T1000 (cell line): ENCODE measurements at places on chromosomes 4 and X.

- no peak for DNase-seq
Observed at GRCh38 chrX:105552395-105552794, 269.9 kb upstream of the NRK start.

DNA sequence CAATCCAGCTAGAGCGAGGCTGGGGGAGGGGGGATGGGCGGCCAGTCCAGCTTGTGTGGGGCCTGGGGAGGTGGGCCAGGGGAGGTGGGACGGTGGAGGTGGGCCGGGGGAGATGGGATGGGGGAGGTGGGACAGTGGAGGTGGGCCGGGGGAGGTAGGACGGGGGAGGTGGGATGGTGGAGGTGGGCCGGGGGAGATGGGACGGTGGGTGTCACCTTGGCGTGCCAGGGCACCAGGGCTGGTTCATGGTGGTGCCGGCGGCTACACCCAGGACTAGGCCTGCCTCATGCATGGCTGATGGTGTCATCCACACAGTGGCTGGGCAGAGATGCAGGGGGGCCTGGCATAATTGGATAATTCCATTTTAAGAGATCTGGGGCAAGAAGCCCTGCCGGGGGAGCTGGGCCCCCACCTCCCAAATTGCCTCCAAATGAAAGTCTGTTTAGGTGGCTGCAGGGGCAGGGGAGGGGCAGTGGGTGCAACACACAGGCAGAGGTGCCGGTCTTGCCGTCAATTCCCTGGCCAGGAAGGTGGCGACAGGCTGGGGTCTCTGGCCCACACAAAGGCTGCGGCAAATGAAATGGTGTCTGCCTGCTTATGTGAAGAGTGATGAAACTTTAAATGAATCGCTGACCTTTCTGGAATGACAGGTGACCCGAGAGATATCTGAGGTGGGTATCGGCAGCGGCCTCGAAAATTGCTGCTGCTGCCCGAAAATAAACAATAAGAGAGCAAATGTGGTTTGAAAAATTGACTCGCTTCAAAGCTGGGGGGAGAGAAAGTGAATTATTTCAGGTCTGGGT lies 82.1 kb downstream of the FAM53A start:
- no peak for DNase-seq

DNA sequence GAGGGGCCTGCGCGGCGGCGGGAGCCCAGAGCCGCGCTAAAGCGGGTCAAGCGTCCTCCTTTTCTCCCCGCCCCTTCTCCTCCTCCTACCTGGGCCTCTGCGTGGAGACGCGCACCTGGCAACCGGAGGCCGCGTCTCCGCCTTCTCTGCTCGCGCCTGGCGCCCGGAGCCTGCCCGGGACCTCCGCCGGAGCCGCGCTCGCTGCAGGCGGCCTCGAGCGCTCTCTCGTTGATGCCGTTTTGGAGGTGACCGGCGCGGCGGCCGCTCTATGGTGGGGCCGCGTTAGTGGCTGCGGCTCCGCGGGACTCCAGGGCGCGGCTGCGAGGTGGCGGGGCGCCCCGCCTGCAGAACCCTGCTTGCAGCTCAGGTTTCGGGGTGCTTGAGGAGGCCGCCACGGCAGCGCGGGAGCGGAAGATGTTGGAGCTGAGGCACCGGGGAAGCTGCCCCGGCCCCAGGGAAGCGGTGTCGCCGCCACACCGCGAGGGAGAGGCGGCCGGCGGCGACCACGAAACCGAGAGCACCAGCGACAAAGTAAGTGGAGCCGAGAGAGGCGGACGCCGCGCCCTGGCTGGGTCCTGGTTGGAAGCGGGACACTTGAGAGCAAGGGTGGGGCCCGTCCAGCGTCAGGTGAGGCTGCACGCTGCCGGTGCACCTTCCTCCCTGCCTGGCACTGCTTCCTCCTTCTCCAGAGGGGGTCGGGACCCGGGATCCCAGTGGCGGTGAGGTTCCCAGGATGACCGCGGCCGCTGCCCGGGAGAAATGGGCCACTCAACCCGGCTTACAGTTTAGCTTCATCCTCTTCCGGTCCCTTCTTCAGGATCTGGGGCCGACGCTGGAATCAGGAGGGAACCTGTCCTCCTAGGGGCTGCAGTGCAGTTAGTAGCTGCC lies at the start of gene CDS1:
Gene CDS1, plus strand, starts transcription at position 140 of the 888 bp plus-strand sequence. Its CDS starts 275 bp downstream, at position 415.
- DNase-seq, result no peak

DNA sequence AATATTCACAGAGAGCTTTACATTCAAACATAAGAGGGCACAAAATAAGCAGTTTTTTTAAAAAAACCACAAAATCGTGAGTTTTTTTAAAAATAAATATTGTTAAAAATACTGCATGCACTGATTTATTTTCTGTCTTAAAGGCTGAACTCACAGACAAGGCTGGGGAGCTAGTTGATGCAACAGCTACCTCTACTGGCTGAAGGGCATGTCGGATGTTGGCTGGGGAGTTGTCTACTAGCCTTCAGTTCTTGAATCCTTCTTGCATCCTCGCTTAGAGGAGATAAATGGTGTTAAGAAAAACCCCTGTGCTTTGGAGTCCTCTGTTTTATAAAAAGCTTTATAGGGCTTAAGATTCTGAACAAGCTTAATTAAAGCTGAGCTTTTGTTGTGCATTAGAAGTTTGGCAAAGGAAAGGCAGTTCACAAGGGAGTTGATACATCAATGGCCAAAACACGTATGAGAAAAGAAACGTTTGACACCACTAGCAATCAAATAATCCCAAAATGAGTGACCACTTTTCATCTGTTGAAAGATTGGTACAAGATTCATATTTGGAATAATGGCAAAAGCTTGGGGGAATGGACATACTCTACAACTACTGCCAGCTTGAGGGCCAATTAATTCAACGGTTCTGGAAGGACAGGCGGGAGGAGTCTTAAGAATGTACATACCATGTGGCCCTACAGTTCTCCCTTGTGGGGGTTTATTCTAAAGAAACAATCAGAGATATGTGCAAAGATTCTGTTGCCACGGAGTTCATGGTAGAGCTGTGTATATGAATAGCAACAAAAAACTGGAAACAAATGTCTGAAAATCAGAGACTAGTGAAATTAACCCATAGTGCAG lies 94.7 kb downstream of the SEL1L3 start:
- peak; percentile 36 for DNase-seq
